ENCODE measurements at places on chromosomes 11 and 22.
A peak's percentile ranks its signal among the peaks of the same experiment; 100 is the strongest.

- DNase-seq: no peak
These were observed 23.3 kb upstream of the GAL start for GRCh38 chr11:68661014-68661413.

- no peak for DNase-seq
These were observed 85.6 kb downstream of the RSF1 start for GRCh38 chr11:77734890-77735289.

DNA sequence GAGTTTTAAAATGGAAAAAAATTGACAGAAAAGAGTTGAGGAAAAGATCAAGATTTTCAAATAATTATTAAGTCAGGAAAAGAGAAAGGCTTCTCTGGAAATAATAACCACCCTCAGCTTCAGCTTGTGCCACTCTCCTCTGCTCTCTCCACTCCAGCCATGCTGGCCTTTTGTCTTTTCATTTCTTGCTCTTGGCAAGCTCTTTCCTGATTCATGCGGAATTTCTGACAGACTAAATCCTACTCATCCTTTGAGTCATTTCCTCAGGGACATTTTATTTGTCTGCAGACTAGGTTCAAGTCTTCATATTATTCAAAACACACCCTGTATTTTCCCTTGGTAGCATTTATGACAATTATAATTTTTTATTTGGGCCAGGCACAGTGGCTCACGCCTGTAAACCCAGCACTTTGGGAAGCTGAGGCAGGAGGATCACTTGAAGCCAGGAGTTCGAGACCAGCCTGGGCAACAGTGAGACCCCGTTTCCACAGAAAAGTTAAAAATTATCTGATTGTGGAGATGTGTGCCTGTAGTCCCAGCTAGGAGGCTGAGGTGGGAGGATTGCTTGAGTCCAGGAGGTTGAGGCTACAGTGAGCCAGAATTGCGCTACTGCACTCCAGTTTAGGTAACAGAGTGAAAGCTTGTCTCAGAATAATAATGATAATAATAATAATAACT lies 7.8 kb upstream of the P4HA3 start:
- no peak for DNase-seq

DNA sequence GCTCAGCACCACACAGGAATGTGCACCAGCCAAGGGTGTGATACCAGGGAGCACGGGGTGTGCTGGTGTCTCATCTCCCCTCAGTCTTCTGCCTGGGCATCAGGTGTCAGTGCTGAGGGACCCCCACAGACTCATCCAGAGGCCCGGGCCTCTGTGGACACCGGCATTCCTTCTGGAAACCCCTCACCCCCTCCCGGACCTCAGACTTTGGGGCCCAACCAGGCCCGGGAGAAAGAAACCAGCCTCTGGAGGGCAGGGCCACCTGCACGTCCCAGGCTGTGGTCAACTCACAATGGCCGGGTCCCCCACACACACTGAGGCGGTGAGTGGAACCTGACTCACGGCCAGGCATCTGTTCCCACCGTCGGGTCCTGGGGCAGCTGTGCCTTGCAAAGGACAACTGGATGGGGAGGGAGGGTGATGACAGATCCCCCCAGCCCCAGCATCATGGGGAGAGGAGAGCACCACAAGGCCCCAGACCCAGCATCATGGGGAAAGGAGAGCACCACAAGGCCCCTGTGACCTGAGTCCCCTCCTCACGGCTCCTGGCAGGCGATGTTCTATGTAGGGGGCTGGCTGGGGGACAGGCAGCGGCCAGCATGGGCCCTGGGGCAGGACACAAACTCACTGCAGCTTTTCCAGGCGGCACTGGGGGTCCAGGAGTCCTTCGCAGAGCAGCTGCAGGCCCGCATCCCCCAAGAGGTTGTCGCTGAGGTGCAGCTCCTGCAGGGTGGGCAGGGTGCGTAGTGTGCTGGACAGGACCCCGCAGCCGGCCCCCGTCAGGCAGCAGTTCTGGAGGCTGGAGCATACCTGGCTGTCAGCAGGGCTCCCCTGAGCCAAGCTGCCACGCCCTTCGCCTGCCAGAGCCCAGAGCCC lies 7.6 kb downstream of the RNH1 start:
- no peak for DNase-seq

GRCh38 chr11:32018672-32019071 lies 72.2 kb upstream of the RCN1 start:
- no peak for DNase-seq

DNA sequence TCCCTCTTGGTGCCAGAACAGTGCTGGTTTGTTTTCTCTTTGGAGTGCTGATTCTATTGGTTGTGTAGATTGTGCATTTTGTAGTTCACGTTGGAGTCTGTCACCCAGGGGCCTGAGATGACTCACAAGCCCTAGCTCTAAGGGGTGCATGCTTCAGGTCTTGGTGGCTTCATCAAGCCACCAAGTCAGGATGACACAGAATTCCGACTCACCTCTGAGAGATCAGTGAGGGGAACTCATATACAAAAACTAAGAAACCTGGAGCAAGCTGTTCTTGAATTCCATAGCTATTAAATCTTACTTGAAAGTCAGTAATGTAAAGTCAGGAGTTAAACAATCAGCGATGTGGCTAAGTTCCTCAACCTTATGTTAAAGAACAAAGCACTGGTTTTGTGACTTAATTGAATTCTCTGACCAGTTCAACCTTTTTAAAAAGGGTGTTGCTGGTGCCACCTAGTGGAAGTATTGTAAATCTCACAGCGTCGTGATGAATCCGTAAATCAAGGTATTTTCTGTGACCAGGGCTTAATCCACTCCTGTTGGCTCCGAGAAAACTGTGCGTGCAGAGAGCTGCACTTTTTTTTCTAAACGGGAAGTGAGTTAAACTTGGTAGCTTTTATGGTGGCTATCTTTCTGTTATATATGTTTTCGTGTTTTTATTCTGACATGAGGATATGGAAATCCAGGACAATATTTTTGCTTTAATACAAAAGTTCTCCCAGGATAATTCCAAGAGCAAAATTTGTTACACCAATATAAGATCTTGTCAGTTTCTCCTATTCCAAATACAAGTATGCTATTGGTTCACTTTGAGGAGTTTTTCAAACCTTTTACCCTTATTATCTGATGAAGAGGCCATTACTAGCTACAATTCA lies 14.6 kb downstream of the MMP13 start:
- peak; percentile 10 for DNase-seq

DNA sequence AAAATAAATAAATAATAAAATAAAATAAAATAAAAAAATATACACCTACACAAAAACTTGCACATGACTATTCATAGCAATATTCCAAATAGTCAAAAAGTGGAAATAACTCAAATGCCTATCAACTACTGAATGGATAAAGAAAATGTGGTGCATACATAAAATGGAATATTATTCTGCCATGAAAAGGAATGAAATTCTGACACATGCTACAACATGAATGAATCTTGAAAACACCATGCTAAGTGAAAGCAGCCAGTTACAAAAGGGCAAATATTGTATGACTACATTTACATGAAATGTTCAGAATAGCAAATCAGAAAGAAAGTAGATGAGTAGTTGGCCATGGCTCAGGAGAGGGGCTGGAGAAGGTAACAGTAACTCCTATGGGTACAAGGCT lies 46.3 kb downstream of the MICAL3 start:
- no peak for DNase-seq

DNA sequence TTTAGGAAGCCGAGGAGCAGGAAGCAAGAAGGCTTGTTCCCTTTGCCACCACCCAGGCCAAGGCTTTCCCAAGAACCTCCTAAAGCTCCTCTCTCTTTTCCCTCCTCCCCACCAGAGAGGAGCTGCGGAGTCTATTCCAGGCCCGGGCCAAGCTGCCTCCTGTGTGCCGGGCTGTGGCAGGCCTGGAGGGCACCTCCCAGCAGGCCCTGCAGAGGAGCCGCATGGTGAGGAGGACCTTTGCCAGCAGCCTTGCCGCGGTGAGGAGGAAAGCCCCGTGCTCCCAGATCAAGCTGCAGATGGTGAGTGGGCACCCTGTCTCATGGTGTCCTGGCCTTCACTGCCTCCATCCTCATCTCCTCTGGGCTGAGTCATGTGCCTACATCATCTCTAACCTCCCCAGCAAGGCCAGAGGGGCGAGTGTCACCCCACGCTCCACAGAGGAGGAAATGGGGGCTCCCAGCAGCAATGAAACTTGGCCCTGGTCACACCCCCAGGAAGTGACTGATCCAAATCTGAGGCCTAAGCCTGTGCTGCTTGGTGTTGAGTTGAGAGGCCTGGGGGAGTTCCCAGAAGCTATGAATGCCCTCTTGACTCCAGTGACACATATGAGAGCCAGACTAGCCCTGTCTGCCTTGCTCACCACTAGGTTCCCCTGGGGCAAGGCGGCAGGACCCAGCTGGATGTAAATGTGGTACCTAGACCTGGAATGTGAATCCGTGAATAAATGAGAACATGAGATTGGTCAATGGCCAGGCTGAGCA lies 104.2 kb downstream of the MYO18B start:
- DNase-seq: no peak

GRCh38 chr11:94100253-94100652 lies 28.4 kb upstream of the PANX1 start:
- no peak for DNase-seq

GRCh38 chr11:120344302-120345004 lies 8.2 kb downstream of the ARHGEF12 start:
- DNase-seq: peak; percentile 23

DNA sequence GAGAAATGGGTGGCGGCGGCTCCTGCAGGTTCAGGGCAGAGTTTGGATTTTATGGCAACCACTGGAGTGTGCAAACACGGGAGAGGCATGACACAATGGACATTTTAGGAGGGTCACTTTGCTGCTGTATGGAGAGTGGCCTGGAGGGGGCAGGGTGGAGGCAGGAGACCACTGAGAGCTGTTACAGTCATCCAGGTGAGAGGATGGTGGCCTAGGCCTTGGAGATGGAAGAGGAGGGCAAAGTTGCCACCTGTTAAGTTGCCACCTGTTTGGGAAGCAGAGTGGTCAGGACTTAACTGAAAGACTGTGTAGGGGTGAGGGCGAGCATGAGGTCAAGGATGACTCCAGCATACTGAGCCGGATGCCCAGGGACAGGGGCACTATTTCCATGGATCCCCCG lies 2.3 kb upstream of the RAD9A start:
- DNase-seq: no peak

DNA sequence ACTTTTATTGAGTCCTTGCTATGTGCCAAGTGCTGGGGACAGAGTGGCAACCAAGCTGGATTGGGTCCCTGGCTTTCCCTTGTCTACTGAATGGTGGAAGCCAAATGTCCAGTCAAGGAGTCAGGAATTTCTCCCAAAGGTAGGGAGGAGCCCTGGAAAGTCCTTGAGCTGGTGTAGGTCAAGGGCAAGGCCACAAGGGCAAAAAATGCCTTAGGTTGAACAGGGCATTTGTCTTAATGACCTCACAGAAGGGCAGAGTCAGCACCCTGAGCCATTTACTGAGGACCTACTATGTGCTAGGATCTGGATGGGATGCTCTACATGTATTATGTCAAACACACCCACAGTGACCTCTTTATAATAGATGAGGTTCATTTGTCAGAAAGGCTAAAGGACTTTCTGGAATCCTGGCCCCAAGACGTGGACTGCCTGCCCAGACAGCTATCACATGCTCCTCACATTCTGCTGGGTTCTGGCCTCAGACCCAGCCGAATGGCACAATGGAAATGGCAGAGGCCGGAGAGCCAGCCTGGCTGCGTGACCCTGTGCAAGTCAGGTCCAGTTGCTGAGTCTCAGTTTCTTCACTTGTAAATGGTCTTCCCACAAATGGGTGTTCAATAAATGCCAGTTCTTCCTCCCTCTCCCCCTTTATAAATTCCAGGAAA lies 17.7 kb downstream of the MOGAT2 start:
- no peak for DNase-seq

GRCh38 chr11:2564588-2565425 lies 120.0 kb downstream of the KCNQ1 start:
- DNase-seq: no peak

DNA sequence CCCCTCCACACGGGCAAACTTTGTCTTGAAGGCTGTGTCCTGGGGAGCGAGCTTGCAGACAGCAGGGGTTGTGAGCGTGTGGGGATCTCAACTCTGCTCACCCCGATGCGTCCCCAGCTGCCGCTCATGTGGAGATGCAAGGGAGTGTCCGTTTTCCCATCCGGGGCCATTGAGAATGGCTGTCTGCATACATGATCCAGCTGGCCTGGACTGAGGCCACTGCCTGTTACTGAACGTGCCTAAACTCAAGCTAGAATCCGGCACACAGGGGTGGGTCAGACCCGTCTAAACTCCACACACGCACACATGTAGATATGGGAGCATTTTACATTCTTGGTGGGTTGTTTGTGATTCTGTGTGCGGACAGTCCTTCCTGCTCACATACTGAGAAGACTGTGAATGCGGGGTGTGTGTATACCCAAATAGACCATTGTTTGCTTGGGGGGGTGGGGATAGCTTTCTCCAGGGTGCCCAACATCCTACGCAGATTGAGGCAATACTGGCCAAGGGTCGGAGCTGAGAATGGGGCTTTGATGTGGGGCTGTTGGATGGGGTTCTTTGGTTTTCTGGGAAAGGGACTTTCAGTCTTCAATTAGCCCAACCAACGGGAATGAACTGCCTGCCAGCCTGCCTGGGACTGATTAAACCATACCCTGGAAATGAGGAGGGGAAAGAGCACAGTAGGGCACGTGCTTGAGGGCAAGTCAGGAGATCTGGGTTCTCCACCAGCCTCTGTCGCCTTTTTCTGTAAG lies 60.4 kb downstream of the ST3GAL4 start:
- no peak for DNase-seq

- DNase-seq: no peak
These were observed 28.4 kb upstream of the NECTIN1 start for GRCh38 chr11:119757378-119757777.

- peak; percentile 25 for DNase-seq
These were observed 469 bp upstream of the OSBP2 start for GRCh38 chr22:30694171-30694639.

DNA sequence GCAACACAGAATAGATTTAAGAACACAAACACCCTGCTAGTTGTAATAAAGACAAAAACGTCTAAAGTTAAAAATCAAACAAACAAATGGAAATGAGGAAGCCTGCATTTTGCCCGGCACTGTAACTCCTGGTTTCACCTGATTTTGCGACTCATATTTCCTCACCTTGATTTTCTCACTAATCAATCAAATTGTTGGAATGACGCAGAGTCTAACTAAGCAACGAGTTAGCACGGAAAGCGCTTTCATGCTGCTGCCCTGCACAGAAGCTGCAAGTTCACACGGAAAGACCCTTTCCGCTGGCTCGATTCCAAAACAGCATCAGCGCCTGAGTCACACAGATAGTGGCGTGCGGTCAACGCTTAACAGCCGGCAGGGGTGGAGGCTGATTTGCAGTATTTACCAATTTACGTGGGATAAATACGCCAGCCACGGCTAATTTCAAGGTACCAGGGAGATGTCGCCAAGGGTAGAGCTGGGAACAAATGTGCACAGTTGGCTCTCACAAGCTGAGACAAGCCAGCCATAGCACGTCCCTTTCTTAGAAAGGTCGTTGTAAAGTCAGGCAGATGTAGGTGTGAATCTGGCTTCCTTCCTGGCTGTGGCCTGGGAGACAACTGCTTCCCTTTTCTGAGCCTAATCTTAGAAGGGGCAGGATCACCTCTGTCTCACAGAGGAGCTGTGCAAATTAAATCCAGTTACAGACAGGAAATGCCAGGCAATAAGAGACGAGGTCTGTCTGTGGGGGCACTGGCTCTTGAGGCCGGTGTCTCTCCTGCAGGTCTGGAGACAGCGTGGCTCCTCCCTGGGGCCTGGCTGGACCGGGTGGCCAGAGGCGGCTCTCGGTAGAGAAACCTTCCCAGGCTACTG lies 76.9 kb upstream of the TTLL12 start:
- DNase-seq: peak; percentile 81

Data from stimulated activated CD8-positive, alpha-beta memory T cell treated with anti-CD3 and anti-CD28 coated beads, Interleukin-12 subunit alpha, Interleukin-12 subunit beta, amount 100 ng/mL, for 1 hour (primary cell).